ENCODE measurements at places on chromosomes 11 and 22.

- no peak for DNase-seq
Observed at GRCh38 chr11:13055200-13055599, 46.1 kb downstream of the RASSF10 start.

DNA sequence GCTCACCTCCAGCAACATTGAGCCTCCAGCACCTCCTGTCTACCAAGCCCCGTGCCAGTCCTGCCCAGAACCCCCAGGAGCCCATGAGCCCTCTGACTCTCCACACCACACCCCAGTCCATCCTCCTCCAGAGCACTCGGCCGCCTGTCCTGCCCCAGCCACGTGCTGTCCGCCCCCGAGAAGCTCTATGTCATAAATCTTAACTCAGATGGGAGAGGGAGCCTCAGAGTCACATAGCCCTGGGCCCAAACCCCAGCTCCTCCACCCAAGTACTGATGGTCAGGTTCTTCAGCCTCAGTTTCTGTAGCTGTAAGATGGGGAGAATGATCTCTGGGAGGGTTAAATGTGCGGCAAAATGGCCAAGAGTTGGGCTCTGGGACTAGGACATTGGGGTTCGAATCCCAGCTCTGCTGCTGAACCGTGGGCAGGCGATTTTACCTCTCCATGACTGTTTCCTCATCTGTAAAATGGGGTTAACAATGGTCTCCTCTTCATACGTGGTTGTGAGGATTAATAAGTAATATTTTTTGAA, 27.8 kb downstream of the CYTH4 start:
- DNase-seq, result no peak

- no peak for DNase-seq
Observed at GRCh38 chr11:110410651-110411050, 19.1 kb upstream of the FDX1 start.

DNA sequence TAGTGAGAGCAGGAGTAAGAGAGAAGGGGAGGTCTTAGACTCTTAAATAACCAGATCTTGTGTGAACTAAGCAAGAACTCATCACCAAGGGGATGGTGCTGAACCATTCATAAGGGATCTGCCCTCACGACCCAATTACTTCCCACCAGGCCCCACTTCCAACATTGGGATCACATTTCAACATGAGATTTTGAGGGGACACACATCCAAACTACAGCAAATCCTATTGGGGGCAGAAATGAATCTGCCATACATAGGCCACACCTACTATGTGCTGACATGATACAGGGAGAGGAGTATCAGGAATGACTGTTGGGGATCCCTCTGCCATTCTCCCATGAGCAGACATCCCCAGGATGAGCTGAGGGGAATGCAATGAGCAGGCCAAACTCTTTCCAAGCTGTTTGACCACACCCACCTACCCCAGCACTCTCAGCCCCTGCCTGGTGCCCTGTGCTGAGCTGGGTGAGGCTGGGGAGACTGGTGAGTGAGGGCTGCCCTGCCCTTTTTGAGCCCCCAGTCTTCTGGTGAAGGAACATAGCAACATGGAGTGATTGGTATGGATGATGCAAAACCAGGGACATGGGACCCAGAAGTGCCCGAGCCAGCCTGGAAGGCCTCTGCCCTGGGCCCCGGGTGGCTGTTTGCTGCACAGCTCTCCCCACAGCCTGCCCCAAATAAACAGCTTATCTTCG, 1.2 kb upstream of the GTSE1 start:
- no peak for DNase-seq

- DNase-seq, result no peak
Observed at GRCh38 chr11:41714101-41714500, 254.6 kb upstream of the LRRC4C start.

DNA sequence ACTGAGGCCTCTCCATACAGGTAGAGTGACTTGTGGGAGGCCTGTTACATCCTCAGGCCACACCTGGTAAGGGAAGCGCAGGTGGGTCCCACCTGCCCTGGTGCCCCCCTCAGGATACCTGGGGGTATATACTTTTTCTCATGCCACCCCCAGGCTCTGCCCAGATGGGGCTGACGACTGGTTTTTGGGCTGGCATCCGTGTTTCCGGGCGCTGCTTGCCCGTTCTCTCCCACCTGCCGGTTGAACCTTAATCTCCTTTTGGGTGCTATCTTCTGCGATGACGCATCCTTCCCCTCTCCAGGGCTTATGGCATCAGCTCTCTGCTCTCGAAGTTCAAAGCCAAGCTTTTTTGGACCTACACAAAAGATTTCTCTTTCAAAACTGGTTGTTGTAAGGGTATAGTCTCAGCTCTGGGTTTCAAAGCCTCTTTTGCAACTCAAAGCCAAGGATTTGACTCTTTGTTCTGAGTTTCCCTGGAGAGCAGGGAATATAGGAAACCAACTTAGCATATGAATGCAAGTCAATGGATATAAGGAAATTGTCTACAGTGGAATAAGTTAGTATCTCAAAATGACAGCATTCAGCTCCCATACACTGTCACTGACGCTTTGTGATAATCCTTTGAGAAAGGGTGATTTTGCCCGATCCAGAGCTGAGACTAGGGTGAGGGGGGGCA, 8.6 kb upstream of the LRRC10B start:
- no peak for DNase-seq

DNA sequence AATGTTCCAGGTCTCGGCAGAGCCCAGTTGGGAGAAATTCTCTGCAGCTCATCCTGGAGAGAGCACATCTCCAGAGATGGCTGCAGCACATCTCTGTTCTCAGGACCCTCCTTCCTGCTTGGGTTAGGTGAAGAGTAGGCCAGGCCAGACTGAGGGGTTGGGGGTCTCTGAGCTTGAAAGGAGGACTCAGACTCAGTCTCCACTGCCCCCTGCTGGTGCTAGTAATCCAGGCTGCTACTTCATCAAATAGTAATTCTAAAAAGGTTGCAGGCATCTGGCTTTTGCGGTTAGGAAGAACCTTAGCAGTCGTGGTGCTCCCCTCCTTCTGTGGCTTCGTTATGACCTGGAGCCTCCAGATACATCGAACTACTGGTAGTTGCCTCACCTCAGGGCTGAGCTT, 9.7 kb downstream of the TUB start:
- no peak for DNase-seq

- no peak for DNase-seq
Observed at GRCh38 chr11:66123902-66124301, 53.8 kb downstream of the PACS1 start.

DNA sequence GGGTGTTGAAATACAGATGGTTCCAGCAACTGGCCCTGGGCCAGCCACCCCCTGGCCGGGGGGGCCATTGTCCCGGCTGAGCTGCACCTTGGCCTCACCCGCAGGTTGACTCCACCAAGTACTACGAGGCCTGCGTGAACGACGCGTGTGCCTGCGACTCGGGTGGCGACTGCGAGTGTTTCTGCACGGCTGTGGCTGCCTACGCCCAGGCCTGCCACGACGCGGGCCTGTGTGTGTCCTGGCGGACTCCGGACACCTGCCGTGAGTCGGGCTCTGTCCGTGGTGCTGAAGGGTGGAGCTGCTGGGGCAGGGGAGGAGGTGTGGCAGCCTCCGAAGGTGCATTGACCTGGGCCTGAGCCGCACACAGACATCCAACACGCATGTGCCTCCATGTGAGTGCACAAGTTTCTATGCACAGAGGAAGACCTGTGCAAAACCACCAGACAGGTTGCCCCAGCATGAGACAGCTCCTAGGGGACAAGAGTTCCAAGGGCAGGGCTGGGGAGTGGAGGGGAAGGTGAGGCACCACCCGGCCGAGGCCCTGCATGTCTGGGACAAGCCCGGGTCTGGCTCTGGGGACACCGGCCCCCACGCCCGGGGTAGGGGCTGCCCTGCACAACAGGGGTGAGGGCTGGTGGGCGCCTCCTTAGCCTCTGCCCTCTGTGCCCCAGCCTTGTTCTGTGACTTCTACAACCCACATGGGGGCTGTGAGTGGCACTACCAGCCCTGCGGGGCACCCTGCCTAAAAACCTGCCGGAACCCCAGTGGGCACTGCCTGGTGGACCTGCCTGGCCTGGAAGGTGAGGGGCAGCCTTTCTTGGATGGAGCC, 16.1 kb downstream of the MUC5B start:
- DNase-seq, result no peak

DNA sequence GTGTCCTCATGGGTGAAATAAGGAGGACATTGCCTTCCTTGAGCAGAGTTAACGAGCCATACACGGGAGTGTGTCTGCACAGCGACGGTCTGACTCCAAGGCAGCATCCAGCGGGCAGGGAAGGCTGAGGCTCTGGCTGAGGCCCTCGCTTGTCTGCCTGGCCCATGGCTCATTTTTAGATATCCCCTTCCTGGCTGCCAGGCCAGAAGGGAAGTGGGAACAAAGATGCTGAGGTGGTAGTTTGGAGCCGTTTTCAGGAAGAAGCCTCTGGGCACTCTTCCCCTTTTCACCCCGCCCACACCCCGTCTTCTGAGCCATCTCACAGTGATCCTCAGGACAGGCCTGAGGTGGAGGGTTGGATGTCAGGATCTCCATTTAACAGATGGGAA, 3.0 kb upstream of the SLCO2B1 start:
- no peak for DNase-seq

DNA sequence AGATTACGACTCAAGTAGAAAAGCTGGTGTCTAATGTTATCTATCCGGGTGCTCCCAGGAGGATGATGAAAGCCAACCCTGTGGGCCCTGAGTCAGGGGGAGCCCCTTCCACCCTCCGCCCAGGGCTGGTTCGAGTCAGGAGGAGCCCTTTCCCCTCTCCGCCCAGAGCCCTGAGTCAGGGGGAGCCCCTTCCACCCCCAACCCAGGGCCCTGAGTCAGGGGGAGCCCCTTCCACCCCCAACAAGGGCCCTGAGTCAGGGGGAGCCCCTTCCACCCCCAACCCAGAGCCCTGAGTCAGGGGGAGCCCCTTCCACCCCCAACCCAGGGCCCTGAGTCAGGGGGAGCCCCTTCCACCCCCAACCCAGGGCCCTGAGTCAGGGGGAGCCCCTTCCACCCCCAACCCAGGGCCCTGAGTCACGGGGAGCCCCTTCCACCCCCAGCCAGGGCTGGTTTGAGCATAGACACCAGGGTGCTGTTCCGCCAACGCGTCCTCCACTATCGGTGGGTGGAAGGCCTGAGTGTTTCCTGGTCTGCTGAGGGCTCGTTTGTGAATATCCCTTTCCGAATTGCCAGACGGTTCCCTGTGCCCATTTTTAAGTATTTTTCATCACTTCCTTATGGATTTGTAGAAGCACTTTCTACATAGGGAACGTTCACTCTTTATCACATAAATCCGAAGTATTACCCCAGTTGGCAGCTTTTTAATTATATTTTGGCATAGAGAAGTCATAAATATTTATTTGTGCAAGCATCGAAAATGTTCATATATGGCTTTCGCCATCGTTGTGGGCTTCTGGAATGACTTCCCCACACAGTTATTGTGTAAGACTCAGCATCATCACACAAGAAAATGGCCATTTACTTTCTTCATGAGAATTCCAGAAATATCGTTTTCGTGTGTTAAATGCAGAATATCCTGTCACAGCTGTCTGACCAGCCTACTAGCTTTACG, 380.6 kb downstream of the BRD1 start:
- DNase-seq, result peak; percentile 2

All from activated CD4-positive, alpha-beta T cell treated with anti-CD3 and anti-CD28 coated beads for 24 hours (primary cell).